ENCODE measurements at places on chromosomes 11 and 22.
A peak's percentile ranks its signal among the peaks of the same experiment; 100 is the strongest.

DNA sequence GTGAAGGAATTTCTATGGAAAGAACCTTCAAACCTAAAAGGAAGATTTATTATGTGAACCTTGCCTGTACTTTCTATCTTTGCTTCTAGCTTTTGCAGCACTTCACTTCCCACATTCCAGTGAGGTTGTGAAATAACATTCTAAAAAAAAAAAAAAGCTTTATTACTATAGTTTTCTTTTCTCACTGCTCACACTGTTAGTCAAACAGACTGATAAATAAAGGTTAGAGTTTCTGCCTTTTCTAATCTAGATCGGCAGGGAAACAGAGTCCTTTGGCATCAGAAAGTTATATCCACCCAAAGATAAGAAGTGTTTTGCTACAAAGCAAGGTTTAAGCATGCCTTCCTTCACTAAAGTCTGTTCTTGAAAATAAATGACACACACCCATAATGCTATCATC is 2.8 kb downstream of the AAMDC start:
- DNase-seq: no peak

- no peak for DNase-seq
These were observed 31.6 kb downstream of the KCNA4 start for GRCh38 chr11:29985248-29985647.

DNA sequence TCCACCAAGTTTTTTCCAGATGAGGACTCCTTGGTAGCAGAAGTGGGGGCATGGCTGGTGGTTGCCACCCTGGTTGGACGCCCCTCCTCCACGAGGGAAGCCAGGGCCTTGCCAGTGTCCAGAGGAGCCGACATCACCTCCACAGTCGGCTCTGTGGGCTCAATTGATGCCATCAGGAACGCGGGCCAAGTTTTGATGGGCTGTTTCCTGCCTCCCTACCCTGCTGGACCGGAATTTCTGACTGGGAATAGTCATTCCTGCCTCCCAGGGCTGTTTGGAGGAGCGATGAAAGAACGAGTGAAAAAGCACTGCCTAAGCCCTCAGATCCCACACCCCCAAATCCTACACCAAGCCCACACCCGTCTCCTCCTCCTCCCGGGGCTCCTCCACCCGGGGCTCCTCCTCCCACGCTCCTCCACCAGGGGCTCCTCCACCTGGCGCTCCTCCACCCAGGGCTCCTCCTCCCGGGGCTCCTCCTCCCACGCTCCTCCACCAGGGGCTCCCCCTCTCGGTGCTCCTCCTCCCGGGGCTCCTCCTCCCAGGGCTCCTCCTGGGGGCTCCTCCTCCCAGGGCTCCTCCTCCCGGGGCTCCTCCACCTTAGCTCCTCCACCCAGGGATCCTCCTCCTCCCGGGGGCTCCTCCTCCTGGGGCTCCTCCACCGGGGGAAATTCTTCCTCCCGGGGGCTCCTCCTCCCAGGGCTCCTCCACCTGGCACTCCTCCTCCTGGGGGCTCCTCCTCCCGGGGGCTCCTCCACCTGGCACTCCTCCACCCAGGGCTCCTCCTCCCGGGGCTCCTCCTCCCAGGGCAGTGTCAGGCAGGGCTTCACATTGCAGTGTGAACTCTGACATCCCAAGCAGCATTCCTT is 10.0 kb upstream of the PRR5 start:
- DNase-seq: no peak

DNA sequence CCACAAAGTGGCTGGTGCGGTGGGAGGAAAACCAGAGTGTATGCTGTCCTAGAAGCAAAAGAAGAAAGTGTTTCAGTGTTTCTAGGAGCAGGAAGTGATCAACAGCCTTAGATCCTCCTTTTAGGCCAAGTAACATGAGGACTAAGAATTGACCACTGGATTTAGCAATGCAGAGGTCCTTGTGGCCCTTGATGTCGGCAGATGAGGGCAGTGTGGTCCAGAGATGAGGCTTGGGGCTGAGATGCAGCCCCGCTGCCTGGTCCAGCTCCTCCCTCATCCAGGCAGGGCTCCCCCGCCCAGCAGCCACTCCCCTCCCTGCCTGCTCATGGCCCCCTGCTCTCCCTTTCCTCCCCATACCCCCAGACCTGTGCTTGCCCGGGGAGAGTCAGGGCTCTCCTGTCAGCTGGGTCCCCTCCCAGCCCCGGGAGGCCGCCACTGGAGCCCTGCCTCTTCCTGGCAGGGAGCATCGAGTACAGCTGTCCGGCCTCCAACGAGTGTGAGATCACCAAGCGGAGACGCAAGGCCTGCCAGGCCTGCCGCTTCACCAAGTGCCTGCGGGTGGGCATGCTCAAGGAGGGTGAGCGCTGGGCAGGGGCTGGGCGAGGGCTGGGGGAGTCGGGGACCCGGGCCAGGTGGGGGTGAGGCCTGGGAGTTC is 3.7 kb downstream of the TRMT112 start:
- DNase-seq: no peak

DNA sequence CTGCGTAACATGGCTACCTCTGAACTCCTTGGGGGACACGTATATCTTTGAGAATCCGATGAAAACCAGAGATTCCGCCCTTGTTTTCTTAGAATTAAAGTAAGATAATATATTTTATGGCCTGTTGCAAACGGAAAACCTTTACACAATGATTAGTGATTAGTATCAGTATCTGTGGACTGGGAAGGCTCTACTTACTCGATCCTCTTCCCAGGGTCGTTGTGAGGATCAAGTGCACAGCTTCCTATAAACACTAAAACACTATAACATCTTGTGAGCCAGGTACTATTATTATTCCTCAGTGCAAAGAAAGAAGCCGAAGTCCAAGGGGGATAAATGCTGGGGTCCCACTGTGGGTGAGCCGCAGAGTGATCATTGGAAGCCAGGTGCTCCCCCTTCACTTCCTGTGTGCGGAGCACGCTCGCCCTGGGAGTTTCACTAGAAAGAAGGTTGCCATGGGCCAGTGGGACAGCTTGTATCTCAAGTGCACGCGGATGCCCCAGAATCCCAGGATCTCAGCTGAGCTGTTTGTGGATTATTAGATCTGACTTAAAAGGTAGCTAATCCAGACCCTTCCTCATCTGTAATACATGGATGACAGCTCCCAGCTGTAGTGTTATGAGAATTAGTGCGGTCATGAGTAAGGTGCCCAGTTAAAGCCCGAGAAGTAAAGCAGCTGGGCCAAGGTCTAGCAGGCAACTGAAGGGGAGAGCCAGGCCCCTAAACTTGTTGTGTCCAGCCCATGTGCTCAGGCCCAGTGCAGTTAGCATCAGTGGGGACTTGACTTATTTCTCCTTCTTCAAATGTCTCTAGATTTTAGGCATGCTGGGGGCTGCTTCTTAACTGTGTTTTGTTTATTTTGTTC is 839 bp downstream of the CBY1 start:
- peak; percentile 59 for DNase-seq

DNA sequence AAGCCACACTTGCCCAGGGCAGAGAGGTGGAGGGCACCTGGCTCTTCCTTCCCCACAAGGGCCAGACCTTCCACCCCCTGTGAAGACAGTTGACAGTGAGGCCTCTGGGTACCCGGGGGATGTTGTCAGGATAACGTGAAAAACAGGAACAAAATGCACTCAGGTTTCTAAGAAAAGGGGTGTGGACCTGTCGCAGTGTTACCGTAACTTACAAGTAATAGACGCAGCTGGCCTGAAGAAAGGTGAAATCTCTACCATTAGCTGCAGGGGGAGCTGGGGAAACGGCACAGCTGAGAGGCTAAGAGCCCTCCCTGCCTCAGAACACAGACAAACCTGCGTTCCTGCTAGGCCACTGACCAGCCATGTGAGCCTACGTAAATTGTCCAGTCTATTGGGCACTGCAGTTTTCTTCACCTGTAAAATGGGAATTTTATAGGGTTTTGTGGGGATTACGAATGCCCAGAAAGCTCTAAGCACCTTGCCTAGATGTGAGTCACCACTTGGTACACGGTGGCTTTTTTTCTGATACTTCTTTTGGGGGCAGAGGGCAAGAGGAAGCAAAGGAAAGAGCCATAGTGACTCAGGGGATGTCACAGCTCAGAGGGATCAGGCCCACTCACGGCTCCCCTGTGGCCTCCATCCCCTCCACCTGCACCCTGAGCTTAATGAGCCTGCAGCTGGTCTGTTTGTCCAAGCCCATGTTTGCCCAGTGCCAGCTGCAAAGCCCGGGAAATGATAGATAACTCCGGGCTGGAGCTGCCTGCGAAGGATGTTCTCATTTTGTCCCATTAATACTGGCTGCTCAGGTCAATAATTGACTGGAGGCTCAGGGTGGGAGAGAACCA is 18.4 kb upstream of the CABP7 start:
- DNase-seq: peak; percentile 65

DNA sequence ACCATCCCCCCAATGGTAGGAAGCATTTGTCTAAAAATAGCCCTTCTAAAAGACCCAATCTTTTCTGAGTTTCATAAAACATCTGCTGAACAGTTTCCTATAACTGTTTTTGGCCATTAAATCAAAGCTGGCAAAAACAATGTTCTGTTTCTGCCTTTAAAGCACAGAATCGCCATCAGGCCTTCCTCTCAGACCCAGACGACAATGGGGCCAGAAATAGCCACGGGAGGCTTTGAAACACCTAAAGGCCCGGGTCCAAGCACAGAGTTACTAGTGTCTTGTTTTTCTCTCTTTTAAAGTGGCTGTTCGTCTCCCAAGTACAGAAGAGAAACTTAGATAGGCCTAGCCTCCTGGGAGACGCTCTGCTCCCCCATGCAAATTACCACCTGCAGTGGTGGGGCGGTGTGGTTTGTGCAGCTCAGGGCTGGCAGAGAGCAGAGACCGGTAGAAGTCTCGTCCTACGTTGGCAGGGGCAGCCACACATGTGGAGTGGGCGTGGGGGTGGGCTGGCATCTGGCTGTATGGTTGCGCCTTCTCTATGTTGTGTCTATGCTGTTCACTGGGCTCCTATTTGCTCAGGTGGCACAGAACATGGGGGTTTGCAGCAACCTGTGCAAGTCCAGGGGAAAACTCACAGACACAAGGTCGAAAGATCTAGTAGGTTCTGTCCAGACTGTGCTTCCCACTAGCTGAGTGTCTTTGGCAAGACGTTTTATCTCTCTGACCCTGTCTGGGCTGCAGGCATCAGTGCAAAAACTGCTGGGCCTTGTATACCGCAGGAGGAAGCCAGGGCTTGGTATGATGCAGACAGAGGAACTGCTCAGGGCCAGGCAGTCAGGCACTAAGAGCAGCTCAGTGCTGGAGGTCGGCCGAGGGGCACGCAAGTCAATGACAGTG is 23.6 kb upstream of the ETS1 start:
- peak; percentile 76 for DNase-seq
